Pulmonary artery endothelial cell (primary cell): ENCODE measurements at places on chromosomes 2 and 18. TPM values are rescaled to one million over a fixed set of nuclear protein-coding genes. Genes with fewer than 3 reads are reported as not detected.

- DNase-seq, result no peak
Observed at GRCh38 chr2:98883780-98884211, 52.2 kb downstream of the CRACDL start.

DNA sequence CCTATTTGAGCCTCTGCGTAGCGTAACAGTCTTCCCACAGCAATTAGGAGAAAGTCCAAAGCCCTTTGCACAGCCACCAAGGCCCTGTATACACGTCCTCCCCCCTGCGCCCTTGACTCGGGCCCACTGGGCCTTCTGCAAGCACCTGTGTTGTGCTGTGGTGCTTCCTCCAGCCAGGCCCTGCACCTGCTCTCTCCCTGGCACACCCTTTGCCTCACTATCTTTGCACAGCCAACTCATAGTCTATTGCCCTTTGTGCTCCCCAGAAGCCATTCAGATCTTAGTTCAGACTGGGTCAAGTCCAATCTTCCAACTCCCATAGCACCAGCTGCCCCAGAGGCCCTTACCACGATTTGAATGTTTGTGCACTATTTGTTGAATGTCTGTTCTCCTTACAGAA is 271.6 kb upstream of the MGAT5 start:
- DNase-seq, result no peak

GRCh38 chr18:32831781-32832180 is 59.0 kb upstream of the KLHL14 start:
- no peak for DNase-seq

DNA sequence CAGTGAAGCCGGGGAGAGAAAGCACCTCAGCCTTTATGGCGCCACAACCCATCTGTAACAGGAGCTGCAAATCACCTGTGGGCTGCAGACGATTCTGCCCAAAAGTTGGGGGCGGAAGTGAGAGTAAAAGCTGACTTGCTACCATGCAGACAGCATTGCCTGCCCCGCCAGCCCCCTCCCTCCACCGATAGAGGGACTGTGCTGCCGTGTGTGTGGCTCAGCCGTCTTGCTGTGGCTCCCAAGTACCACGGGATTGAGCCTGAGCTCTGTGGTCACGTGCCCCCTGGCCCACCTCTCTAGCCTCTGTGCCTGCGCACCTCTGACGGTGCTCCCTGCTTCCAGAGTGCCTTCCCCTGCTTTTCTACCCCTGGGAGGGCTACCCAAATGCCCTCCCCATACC is 79.6 kb downstream of the GLI2 start:
- no peak for DNase-seq

- DNase-seq, result no peak
Observed at GRCh38 chr2:71581026-71581425, 127.7 kb downstream of the DYSF start.

DNA sequence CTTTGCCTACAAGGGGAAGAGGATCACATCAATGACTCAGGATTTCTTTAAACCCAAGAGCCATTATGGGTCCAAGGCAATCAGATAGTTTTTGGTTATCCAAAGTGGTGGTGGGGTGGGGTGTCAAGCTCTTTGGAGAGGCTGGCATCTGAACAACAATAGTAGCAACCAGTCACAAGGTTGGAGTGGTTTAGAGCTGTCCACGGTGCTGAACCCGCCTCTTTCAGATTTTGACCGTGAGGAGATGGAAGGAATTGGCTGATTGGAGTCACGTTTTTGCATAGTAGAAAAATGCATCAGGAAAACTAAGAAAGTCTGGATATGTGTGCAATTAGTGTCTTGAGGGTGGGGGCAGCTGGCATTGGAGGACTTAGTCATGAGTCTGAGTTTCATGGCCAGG is 159.9 kb downstream of the LOXHD1 start:
- DNase-seq, result no peak

GRCh38 chr2:177429688-177430325 is 37.2 kb downstream of the AGPS start:
- DNase-seq, result no peak

GRCh38 chr2:216405588-216405987 is 6.7 kb upstream of the SMARCAL1 start:
- no peak for DNase-seq

DNA sequence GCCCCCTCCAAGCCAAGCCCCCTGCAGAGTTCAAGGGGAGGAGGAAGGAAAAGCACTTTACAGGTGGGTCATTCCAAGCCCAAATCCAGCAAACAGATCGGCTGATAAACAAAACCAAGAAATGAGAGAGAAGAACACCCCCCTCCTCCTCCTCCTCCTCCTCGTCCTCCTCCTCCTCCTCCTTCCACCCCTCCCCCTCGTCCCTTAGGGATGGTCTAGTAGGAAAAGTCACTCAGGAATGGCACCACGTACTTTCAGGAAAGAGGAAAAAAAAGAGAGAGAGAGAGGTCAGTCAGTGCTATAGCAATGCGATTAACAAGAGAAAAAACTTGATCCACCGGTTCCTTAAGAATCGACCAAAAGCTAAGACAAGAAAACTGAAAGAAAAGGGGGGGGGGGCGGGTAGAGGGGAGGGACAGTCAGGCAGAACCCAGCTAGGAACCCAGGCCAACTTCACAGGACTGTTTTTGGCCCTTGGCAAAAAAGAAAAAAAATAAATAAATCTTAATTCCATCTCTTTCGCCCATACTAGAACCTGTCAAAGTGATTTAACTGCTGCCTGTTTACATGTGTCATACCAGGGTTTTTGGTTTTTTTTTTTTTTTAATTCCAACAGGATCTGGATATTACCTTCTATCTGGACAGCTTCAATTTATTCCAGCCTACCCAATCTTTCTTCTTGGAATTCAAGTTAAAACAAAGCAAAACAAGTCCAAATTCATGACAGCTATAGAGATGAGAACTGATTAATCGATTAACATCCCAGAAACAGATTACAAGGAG is 906 bp downstream of the IKZF2 start:
- no peak for DNase-seq

DNA sequence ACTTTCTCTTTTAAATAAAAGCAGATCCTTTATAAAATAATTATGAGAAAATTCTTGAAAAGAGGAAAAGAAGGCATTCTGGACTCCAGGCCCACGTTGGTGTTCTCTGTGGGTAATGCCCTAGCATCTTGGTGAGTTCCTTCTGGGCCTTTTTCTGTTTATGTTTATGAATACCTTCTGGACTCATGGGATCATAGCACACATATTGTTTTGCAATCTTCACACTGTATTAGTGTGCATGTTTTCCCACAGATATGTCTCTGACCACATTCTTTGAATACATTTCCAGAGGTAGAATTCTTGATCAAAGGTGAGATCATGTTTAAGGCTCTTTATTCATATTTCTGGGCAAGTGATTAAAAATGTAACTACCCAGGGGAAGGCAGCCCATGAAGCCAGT is 15.9 kb downstream of the GLI2 start:
- DNase-seq, result no peak

- no peak for DNase-seq
Observed at GRCh38 chr18:59537579-59537978, 159.6 kb downstream of the CCBE1 start.

DNA sequence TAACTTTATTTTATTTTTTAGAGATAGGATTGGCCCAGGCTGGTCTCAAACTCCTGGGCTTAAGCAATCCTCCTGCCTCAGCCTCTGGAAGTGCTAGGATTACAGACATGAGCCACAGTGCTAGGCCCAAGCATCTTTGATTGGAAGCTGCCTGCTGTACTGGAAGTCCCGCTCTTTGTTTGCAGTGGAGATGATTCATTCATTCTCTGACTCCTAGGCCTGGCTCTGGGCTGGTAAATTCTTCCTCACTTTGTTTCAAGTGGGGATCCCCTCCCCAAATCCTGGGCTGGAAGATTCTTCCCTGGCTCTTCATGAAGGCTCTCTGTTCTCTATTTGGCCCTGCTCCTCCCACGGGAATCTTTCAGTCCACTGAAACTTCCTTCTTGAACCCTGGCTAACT is 81.9 kb downstream of the NEURL3 start:
- DNase-seq, result no peak

DNA sequence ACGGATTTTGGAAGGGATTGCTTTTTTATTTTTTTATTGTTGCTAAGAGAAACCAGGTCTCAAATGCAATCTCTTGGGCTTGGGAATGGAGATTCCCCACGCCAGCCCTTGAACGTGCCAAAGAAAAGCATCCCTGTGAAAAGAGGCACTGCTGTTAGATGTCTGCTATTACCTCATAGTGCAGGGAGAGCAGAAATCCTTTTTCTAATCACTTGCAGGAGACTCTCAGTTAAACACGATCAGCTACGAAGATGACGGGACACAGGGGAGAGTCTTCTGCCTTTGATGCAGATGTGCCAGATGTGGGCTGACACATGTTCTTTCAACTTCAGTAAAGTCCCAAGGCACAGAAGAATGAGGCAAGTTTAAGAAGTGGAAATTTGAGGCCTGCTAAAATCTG is 381.6 kb upstream of the TRIB2 start:
- DNase-seq, result no peak

DNA sequence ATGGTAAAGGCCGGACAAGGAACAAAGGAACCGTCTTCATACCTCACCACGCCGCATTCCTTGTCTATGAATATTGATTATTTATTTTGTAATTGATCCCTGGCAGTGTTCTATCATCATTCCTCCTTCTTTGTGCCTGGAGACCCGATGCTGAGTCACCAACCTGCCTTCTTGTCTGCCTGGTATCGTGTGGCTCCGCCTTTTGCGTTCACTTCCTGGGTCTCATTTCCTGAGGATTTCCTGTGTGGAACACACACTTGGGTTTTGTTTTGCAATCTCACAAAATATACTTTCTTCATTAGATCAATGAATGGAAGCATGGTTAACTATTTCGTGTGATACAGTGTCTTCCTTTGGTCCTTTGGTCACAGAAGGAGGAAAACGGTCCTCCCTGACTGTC is 95.5 kb upstream of the SNTG2 start:
- DNase-seq, result no peak

DNA sequence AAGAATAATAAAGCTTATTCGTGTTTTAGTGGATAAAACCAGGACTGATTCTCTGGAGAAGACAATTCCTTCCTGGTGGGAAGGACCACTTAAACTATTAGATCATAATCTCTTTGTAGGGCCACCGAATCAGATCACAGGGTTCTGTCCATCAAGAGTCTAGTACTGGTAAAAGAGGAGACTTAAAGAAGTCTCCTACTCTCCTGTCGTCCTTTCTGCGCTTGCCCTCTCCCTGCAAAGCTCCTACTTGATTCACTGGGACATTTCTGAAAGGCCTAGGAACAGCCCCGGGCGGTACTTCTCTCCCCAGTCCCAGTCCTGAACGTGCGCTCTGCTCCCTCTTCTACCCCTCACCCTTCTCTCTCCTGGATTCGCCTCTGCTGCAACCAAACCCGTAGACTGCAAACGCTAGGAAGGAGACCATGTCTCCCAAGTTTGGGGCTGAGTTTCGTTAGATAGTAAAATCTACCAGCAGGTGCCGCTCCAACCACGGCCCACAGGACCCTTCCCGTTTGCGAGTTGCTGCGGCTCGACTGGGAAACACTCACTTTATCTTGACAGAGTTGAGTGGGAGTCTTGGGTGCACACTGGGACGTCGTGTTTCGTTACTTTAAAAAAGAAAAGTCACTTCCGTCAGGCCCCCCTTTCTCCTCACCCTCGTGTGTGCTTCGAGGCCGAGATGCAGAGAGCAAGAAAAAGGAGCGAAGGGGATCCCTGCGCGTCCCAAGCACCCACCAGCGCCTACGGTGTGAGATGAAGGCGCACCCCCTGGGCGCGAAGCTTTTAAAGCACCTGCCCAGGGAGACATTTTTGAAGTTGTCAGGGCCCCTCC is 923 bp downstream of the FIGLA start:
- DNase-seq, result peak; percentile 13

- no peak for DNase-seq
Observed at GRCh38 chr2:39938035-39938835, 159.2 kb upstream of the THUMPD2 start.

DNA sequence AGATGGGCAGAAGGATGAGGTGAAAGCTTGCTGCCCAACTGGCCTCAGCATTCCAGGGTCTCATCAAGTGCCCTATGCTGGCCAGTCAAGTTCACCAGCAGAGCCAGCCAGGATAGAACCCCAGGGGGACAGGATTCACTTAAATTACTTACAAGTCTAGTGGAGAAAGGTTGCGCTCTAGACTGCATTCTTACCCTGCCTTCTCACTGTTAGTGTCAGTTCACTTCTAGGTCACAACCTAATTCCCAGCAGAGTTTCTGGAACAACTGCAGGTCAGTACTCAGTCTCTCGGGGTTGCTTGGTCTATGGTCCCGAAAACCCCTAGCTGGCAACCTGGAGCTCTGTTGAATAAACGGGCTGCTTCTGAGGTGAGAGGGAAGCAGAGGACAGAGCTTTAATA is 32.9 kb upstream of the GALNT14 start:
- no peak for DNase-seq

- no peak for DNase-seq
Observed at GRCh38 chr18:54739476-54739875, 88.8 kb upstream of the RAB27B start.

GRCh38 chr2:229254206-229254605 is 16.9 kb downstream of the PID1 start:
- no peak for DNase-seq

- no peak for DNase-seq
Observed at GRCh38 chr2:148257276-148257675, 236.4 kb downstream of the MBD5 start.

- no peak for DNase-seq
Observed at GRCh38 chr18:26662996-26663395, 114.6 kb upstream of the KCTD1 start.

GRCh38 chr2:64212346-64212745 is 68.1 kb upstream of the PELI1 start:
- no peak for DNase-seq

- DNase-seq, result no peak
Observed at GRCh38 chr2:134217924-134218323, 35.9 kb upstream of the MGAT5 start.

DNA sequence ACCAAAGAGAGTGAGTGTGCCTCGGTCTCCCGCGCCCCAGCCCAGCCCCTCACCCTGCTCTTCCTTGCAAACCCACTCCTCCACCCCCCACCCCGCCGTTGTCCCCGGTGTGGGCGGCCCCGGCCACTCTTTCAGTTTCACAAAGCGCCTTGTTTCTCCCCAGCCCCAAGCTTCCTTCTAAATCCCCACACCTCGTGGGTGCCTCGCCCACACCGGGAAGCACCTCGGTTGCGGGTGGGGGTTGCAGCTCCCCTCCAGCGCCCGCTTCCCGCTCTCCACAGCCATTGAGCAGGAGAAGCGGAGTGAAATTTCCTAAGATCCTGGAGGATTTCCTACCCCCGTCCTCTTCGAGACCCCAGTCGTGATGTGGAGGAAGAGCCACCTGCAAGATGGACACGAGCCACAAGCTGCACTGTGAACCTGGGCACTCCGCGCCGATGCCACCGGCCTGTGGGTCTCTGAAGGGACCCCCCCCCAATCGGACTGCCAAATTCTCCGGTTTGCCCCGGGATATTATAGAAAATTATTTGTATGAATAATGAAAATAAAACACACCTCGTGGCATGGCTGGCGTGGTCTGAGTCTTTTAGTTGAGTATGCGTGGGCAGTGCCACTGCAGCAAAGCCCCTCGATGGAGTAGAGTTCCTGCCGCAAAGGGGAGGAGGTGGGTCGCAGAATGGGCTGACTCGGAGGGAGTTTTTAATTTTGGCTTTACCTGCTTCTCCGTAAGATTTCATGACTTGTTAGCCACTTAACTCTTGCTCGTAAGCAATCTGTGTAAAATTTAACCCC is 848 bp downstream of the TMSB10 start:
- no peak for DNase-seq

Gene TAF4B
- 4.9 and 5.4 TPM in 2 replicates for total RNA-seq

Gene IGFBP2
- total RNA-seq, result 15.8 and 60.4 TPM in 2 replicates

Gene RAB17
- 1.6 and 1.9 TPM in 2 replicates for total RNA-seq

Gene CHST9
- not detected in 2 replicates for total RNA-seq

Gene MEP1B
- total RNA-seq, result not detected in 2 replicates

Gene DRC1
- total RNA-seq, result 0.13 and 0.18 TPM in 2 replicates

Gene AGAP1
- total RNA-seq, result 6.5 and 7.2 TPM in 2 replicates

Gene AQP12B
- not detected in 2 replicates for total RNA-seq

Gene OTOS
- not detected in 2 replicates for total RNA-seq

Gene NT5DC4
- not detected in 2 replicates for total RNA-seq

Gene BMP10
- not detected in 2 replicates for total RNA-seq

Gene PPP1R7
- total RNA-seq, result 45.9 and 59.5 TPM in 2 replicates
